ENCODE measurements at places on chromosomes 2 and 18.

DNA sequence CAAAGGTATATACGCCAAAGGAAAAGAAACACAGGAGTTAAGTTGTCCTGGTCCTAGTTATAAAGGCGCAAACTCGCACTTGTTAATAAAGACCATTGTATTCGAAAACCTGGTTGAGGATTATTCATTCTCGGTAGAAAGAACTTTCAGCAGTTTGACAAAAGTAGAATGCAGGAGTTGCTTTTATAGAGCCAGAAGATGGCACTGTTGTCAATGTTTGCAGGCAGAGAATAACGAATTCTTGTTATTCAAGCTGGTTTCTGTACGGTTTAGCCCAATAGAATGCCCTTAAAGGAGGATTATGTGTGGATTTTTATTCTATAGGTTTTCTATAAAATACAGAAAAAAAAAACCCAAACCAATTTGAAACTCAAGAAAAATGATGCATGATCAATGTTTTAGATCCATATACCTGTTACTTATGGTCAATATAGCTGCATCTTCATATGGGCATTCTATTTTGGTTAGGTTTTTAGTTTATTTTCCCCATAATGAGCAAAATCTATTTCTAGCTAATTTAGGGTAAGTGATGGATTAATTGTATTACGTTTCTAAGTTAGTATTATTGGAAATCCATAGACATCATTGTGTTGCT lies 510.3 kb downstream of the PLCL1 start:
- no peak for DNase-seq

DNA sequence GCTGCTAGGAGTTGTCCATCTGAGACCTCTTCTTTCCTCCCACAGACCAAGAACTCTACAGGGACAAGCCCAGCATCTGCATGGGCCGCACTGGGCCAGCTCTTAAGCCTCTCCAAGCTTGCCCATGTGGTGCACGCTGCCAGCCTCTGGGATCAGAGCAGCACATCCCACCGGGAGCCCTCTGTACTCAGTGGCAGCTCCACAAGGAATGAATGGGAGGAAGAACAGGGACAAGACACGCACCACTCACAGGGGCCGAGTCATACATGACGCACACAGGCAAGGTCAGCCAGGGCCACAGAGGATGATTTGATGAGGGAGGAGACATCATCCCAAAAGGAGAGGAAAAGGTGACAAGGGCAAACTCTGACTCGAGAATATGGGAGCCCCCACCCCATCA lies 268.3 kb downstream of the KLHL29 start:
- DNase-seq, result no peak

- no peak for DNase-seq
Measured at GRCh38 chr2:69159986-69160385, 147.0 kb downstream of the ANTXR1 start.

GRCh38 chr2:36337354-36337753 lies 18.2 kb upstream of the CRIM1 start:
- DNase-seq, result no peak

DNA sequence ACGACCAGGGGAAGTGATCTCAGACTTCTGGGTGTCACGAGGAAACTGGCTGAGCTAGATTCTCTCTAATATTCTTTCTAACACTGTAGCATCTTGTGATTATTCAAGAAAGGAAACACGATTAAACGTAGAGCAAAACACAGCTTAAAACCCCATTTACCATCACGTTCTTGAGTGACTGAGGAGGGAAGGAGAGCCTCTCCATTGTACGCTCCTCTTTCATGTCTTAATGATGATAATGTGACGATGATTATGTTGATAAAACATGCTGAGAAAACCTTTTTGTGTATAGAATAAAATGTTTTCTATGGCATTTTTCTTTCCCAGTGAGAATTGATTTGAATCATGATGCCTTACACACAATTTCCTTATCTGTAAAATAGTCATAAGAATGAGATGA lies 705.6 kb upstream of the ID2 start:
- DNase-seq, result no peak

- DNase-seq, result no peak
Measured at GRCh38 chr18:70154591-70155194, 50.8 kb downstream of the RTTN start.

DNA sequence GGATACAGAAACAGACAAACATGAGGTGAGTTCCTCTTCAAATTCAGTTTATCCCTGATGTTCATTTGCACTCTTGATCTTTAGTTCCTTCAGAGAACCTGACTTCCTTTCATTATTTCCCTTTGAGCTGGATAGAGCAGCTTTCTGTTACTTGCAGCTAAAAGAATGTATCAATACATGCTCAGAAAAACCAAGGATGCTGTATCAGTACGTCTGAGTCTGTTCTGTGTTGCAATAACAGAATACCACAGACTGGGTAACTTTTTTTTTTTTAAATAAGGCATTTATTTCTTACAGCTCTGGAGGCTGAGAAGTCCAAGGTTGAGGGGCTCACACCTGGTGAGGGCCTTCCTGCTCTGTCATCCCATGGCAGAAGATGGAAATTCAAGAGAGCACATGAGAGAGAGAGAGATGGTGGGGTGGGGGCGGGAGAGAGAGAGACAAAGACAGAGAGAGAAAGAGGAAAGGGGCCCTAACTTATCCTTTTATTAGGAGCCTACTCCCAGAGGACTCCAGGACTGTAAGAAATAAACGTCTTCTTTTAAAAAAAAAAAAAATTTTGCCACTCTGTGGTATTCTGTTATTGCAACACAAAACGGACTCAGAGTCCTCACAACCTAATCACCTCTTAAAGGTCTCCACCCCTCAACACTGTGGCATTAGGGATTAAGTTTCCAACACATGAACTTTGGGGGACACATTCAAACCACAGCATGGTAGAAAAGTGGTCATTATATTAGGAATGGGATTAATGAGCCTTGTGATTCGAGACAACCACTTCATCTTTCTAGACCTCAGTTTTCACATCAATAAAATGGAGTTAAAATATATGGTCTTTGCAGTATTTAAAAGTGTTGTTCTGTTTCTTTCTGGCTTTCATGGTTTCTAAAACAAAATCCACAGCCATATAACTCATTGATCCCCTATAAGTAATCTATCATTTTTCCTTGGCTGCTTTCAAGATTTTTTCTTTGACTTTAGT lies 18.4 kb upstream of the SELENOI start:
- no peak for DNase-seq

- DNase-seq, result no peak
Measured at GRCh38 chr2:134336921-134337320, 83.0 kb downstream of the MGAT5 start.

- no peak for DNase-seq
Measured at GRCh38 chr2:95305380-95306061, 8.4 kb downstream of the KCNIP3 start.

DNA sequence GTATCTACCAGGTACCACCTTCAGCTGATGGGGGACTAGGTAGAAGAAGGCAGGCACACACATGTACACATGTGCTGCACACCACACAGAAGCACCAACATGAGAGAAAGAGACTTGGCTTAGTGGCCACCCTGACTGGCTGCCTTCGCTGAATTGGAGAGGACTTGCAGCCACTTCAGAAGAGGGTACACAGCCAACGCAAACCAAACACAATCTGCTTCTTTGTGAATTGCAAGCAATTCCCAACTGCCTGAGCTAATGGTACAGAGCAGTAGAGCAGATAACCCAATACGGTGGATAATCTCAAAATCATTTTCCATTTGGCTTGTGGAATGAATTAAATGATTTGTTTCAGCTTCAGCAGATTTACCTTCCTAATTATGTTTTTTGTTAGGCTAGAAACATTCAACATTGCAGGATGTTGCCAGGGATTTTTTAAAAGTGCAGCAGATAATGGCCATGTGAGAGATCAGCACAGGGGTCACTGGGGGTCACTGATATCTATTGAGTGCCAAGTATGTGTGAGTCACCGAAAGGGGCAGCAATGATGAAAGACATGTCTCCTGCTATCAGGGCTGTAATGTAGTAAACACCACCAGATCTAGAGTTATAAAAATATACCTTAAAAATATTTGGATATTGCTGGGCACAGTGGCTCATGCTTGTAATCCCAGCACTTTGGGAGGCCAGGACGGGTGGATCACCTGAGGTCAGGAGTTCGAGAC lies 652.6 kb downstream of the BCL11A start:
- DNase-seq, result no peak

DNA sequence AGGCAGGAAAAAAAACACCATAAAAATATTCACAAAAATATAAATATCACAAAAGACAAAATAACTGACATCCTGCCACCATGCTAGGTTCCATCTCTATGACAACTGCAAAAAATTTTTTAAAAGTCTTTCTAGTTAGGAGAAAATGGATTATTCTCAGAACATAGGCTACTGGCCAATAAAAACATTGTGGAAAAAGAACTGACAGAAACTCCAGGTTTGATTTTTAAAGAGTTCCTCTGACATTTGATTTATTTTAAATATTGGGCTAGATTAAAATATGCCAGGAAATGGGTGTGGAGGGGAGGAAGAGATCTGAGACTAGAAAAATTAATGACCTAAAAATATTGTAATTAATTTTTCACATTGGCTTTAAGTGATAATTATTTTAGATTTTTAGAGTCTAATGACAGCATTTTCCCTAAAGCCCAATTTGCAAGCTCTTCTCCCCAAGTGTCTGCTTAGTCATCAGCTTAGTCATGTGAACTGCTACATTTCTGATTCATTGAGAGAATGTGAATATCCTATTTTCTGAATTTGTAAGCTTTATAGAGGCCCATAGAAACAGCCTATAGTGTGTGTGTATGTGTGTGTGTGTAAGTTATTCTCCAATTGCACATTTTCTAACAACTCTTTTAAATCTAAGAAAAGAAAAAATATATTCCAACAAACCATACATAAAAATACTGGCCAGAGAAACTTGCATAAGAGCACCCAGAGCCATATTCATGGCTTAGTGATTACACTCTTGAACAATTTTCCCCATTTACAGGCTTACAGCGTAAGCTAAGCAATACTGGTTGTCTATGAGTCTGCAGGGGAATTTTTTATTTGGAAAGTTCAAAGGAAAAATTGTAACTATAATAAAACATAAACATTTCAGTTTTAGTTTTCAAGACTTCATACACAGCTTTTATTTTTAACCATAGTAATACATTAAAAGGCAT lies 48.4 kb downstream of the TMEFF2 start:
- DNase-seq, result no peak

GRCh38 chr18:73249030-73249429 lies 381.2 kb upstream of the NETO1 start:
- no peak for DNase-seq

DNA sequence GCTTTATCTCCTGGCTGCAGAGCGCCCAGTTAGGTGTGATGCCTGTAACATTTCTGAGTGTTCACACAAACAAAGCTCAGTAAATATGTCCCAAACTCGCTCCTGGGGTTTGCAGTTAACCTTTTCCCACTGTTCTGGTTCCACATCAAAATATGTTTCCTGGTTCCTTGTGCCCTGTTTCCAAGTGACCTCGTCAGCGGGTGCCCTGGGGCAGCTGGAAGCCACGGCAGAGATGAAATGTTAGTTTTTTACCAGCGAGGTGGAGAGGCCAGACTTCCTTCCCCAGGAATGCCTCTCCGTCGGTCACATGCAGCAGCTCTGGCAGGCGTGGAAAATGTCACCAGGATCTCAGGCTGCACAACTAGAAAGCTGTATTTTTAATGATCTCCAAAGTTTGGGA lies 18.2 kb downstream of the NFATC1 start:
- no peak for DNase-seq

DNA sequence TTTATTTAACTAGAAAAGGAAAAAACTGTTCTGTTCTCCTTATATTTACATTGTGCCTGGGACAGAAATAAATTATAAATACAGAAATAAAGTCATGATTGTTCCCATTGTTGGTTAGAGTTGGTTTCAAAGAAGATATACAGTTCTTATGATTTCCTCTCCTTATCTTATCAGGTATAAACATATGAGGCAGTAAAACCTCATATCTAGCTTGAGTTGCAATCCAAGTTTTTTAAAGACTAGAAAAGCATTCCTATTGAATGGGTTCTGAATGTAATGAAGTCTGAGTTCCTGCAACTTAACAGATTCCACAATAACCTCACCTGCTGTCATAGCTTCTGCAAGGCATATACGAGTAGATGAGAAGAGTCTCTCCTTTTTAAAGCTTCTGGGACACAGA lies 114.7 kb upstream of the CAVIN2 start:
- DNase-seq, result no peak

- no peak for DNase-seq
Measured at GRCh38 chr2:174072069-174072468, 106.9 kb upstream of the SP3 start.

DNA sequence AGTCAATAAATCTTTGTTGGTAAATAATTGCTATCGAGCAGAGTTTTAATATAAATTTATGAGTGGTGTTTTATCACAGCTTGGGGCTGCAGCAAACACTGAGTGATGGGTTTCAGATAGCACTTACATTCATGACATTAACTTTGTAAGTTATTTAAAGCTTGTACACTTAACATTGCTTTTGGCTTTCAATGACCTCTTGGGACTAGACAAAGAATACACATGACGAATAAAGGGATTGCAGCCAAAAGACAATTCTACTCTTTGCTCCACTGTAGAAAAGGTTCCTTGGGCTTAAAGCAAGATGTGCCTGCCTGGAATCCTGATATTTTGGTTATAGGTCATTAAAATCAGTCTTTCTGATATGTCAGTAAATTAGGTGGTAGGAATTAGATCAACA lies 299.5 kb downstream of the GBX2 start:
- no peak for DNase-seq

- DNase-seq, result peak; percentile 22
Measured at GRCh38 chr18:76374330-76375281, 120.4 kb downstream of the ZNF516 start.

Data from activated naive CD8-positive, alpha-beta T cell treated with anti-CD3 and anti-CD28 coated beads, Interleukin-2, amount 50 U/mL, for 16 hours (primary cell).